ENCODE measurements at places on chromosomes 16 and 17.

GRCh38 chr17:56217921-56218320 is 64.6 kb downstream of the ANKFN1 start:
- no peak for DNase-seq

GRCh38 chr17:1089915-1090314 is 89.9 kb downstream of the ABR start:
- no peak for DNase-seq

DNA sequence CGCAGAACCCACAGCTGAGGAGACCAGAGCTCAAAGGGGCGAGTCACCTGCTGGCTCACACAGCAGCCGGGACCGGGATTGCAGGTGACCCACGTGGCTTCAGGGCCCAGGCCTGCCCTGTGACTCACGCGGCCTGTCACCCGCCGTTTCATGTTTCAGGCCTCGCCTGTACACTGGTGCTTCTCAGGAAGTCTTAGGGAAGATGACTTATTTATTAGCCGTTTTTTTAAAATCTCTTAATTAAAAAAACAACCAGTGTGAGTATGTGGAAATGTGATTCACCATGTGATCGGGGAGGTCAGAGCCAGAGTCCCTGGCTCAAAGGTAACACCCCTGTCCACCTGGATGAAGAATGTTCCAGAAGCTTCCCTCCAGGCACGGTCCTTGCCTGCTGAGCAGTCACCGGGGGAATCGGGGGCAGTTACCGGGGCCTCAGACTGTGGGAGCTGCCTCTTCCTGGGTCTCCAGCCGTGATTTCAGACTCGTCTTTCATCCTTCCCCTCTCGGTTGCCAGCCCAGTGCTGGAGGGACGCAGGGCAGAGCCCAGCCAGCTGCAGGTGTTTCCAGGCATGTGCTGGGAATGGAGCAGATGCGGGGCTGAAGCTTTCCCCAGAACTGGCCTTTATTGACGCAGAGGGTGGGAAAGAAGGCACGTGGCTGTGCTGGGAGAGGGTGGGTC is 49.3 kb downstream of the CMIP start:
- no peak for DNase-seq

DNA sequence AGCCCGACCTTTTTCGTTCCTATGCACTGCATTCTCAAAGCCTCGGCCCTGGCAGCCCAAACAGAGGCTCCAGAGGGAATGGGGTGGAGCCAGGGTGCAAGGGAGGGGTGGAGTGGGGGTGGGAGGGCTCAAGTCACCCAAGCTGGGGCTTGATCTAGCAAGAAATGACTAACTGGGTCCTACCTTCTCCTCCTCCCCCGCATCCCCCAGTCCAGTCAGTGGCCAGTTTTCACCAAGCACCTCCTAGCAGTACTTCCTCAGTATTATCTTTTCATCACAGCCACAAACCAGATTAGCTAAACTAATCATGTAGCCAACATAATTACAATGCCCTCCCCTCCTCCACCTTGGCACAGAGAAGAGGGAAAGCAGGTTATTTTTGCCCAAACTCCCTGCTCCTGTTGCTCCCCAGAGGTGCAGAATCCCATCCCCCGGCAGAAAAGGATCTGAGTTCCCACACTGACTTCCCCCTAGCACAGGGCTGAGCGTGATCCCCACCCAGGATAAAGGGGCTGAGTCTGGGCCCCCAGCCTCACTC is 2.2 kb downstream of the JUP start:
- peak; percentile 80 for DNase-seq

DNA sequence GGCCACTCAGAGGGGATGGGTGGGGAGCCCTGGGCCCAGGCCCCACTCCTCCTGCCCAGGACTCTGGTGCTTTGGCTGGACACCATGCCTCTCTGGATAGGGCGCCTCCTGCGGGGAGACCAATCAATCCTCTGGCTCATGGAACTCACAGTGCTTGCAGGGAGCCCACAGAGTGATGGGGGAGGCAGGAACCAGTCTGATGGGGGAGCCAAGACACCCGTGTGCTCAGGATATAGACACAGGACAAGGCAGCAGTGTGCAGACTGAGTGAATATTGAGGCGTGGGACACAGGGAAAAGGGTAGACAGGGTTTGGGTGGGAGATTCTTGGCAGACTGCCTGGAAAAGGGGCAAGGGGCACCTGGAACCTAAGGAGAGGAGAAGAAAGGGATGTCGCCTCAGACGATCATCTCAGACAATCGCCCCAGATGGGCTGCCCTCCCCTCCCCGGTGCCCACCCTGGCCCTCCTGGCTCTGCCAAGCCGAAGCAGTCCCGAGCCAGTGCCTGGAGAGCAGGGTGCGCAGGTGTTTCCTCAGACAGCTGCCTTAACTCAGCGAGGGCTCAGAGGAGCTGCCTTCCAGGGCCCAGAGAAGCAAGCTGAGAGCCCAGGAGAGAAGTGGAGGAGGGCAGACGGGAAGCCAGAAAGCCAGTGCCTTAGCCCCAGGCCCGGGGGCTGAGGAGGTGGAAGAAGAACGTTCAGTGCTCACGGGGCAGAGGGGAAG is 37.4 kb upstream of the DLX4 start:
- DNase-seq, result peak; percentile 88

GRCh38 chr16:27500801-27501200 is 48.9 kb downstream of the GTF3C1 start:
- no peak for DNase-seq

DNA sequence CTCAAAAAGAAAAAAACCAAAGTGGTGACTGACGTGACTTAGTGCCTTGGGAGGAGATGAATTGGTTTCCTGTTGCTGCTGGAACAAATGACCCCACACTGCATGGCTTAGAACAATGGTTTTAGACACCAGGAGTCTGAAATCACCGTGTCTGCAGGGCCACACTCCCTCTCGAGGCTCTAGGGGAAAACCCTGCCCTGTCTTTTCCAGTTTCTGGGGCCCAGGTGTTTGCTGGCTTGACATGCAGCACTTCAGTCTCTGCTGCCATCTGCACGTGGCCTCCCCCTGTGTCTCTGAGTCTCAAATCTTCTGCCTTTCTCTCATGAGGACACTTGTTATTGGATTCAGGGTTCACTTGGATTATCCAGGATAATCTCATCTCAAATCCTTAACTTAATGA is 323.8 kb upstream of the TNRC6C start:
- peak; percentile 99 for DNase-seq

DNA sequence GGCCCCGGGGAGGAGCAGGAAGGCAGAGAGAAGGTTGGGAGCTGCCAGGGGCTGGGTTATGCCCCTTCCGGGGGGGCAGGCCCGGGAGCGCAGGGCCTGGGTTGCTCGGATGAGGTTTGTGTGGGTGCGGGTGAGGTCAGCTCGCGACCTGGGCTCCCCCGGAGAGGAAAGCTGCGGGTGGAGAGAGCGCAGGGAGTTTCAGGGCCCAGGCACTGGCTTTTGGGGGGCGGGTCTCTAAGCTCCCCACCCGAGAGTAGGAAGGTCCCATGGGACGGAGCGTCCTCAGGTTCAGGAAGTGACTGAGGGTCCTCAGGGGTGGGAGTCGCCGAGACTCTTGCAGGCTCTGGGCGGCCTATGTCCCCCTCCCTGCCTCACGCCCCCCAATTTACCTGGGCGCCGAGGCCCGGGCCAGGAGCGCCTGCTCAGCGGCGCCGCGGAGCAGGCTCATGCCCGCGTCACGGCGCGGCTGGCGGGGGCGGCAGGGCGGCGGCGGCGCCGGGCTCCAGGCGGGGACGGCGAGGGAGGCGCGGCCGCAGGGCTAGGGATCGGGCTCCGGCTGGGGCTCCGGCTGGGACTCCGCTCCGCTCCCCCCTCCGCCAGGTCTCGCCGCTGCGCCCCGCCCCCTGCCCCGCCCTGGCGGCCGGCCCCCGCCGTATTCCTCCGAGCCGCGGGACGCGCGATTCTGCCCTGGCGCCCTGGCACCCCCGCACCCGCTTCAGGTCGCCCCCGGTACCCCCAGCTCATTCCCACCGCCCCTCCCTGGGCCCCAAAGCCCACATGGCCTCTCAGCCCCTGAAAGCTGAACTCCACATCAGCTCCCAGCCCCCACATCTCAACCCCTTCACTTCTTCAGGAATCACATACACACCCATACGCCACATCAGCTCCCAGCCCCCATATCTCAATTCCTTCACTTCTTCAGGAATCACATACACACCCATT is at the start of gene DOK4:
DOK4 (minus strand) TSS at position 578 of the 942 bp plus-strand sequence. CDS start 6,986 bp downstream, outside the sequence.
- DNase-seq, result peak; percentile 79

DNA sequence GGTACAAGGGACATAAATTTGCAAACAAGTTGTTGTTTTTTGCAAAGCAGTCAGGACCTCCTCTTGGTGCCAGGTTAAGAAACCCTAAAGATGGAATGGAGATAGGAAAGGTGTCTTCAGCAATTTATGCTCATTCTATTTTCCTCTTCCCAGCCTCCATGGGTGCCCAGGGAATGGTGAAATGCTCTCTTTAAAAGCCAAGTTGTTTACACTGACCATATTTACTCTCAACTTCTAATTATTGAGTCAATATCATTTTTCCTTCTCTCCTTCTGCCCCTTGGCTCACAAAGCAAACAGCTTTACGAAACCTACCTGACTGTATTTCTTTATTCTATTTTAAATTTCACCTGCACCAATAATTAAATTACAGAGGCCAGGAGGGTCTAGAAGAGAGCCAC is 138.5 kb upstream of the IRX3 start:
- no peak for DNase-seq

- peak; percentile 89 for DNase-seq
Measured at GRCh38 chr17:77049440-77049839, 91.3 kb upstream of the SEC14L1 start.

DNA sequence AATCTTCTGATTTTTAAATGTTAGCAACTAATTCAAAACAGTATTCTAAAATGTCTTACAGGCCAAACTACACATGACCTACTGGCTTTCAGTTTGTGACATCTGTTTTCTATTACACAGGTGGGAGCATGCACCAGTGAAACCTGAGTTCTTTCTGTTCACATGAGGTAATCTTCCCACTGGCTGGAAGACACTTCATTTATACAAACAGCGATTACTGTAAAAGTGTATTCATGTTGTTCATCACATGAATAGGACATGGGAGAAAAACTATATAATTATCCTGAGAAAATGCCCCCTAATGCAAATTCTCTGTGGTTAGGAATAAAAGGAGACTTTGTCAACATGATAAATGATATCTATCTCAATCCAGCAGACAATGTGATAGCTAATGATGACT is 11.1 kb upstream of the PIK3R5 start:
- no peak for DNase-seq

DNA sequence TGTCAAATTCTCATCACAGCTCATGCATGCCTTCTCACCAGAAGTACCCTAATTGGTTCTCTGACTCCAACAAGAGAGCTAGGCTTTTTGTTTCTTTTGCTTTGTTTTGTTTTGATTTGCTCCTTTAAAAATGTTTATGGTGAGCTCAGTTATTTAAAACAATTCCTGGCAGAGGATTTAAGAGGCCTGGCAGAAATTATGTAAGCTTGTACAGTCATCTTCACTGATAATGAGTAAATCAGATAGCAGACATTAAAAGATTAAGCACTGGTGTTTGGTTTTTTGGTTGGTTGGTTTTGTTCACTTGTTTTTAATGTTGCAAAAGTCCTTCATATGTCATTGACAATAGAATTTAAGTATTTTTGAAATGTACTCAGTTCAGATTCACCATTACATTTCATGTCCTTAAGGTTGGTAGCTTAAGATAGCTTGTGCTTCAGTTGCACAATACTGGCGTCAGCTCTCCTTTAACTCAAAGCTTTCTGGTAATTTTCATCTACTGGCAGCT is 378.9 kb downstream of the CDH13 start:
- no peak for DNase-seq

DNA sequence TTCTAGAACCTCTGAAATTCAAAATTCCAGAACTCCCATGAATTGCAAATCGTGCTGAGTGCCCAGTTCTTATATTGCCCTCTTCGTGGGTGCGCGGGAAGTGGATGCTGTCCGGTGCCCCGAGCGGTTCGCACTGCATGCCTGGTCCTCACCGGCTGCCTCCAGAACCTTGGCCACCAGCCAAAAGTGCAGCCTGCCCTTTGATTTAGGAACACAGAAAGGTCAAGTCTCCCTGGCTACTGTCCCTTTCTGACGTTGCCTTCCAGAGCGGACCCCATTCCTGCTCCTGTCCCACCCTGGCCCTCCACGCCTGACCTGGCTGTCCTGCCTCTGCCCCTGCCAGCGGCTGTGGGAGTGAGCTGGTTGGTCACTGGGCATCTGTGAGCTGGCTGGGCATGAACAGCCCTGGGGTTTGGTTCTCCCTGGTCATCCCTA is 9.7 kb downstream of the NEUROD2 start:
- DNase-seq, result no peak

GRCh38 chr16:27633221-27633620 is 83.3 kb downstream of the KATNIP start:
- no peak for DNase-seq

- peak; percentile 13 for DNase-seq
Measured at GRCh38 chr16:52251495-52251894, 295.4 kb downstream of the TOX3 start.

- DNase-seq, result no peak
Measured at GRCh38 chr16:65410801-65411200, 288.9 kb upstream of the CDH11 start.

GRCh38 chr17:632560-632959 is 82.1 kb downstream of the VPS53 start:
- no peak for DNase-seq

DNA sequence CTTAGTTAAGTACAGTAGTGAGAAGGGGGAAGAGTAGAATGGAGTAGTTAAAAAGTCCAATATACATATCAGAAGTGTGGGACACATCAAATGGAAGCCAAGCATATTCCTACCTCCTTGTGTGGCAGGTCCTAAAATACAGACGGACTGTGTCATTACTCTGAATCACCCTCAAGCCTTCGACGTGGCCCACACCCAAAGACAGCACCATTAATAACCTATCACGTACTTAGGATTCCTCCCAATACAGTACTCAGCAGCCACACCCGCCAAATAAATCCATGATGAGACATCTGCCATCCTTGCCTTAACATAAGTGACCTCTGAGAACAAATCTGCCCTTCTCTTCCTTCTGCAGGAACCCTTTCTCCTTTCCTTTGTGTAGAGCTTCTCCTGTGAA is 38.9 kb downstream of the UBE2G1 start:
- peak; percentile 54 for DNase-seq

DNA sequence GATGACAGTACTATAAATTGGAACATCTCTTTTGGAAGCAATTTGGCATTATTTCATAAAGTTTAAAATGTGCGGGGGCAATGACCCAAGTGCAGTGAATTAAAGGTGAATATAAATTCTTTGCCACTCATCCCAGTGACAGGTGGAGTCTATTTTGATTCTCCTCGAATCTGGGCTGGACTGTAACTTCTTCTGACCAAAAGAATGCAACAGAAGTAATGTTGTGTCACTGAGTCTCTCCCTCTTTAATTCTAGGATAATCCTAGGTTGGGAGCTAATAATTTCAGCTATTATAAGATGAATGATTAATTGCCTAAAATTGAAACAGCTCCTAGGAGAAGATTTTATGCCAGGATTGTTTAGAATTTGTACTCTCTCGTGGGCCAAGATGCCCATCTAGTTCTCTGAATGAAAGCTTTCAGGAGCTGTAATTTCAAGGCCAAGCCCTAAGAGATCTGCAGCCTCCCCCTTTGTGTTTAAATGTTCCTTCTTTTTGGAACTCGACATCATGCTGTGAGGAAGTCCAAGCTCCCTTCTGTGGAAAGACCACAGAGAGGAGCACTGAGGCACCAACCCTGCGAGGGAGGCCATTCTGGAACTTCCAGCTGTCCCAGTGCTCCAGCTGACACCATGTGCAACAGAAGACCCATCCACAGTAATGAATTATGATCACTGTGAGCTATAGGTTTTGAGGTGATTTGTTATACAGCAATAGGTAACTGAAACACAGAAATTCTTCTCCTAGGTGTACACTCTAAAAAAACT is 208.1 kb downstream of the COPRS start:
- no peak for DNase-seq

GRCh38 chr17:18224053-18224386 is 1.4 kb upstream of the LLGL1 start:
- no peak for DNase-seq

All from NCI-H82 (cell line).